ENCODE measurements at places on chromosomes 11 and 22.

DNA sequence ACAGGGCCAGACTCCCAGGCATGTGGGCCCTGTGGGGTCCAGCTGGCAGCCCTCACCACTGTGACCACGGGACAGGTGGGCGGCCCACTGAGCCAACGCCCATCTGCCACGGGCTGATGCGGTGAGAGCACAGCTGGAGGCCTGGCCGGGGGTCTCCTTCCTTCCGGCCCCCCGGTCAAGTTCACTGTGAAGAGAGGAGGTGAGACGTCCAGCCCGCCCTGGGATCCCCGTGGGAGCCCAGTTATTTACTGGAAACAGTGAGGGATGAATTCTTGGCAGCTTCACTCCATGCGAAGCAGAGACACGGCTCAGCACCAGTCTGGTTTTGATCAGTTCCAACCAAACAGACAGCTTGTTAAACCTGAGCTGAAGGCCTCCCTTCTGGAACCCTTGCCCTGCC lies 38.7 kb downstream of the WNT11 start:
- no peak for DNase-seq

- DNase-seq = no peak
These were observed 1.1 kb upstream of the ADM start for GRCh38 chr11:10303558-10304363.

- no peak for DNase-seq
These were observed 38.5 kb upstream of the FJX1 start for GRCh38 chr11:35579557-35580396.

DNA sequence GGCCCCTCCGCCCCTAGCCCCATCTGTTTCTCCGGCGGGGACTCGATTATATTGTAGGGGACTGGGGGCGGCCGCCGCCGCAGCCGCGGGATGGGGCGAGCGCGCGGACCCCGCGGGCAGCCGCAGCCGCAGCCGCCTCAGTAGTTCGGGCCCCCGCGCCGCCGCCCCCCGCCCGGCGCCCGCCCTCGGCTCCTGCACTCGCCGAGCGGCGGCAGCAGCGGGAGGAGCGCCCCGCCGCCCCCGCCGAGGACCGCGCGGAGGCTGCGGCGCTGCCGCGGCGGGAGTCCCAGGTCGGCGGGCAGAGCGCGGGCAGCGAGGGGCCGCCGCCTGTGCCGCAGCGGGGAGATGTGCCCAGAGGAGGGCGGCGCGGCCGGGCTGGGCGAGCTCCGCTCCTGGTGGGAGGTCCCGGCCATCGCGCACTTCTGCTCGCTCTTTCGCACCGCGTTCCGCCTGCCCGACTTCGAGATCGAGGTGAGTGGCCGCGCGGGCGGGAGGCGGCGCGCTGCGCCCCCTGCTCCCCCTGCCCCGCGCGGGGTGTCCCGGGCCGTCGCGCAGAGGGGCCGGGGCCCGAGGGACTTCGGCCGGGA lies at the start of gene CECR2:
TSS of gene CECR2 (plus strand) at position 22 of the 587 bp plus-strand sequence. CDS start at position 346, 324 bp downstream.
- DNase-seq = peak; percentile 5

DNA sequence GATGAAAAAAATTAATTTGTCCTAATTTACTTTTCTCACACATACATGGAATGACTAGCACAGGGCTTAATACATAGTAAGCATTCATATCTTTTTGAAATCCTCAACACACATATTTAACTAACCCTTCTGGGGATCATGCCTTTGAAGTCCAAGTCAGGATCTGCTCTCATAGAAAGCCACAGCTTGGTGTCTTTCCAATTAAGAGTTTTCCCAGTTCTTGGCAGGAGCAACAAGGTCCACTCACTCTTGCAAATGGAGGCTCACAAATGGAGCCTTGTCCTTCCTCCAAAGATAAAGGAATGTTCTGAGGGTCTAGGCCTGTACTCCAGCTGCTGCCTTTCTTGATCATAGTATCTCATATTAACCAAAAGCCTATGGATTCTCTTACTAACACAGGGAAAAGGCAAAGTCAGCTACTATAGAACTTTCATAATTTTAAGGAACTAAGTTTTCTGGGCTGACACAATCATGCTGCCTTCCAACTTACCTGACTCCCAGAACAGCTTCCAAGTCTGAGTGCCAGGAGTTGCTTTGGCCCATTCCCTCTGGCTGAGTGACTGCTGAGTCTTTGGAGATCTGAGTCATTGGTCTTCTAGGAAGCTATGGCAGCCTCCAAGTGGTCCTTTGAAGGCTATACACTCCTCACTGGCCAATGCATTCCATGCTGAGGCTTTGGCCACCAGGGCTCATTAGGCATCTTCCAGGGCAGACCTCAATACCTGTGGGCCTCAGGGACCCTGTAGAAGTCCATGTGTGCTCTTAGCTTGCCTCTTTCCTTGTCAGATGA lies 25.8 kb upstream of the NUCB2 start:
- DNase-seq = no peak

GRCh38 chr11:44437122-44437521 lies 127.2 kb upstream of the ALX4 start:
- no peak for DNase-seq

DNA sequence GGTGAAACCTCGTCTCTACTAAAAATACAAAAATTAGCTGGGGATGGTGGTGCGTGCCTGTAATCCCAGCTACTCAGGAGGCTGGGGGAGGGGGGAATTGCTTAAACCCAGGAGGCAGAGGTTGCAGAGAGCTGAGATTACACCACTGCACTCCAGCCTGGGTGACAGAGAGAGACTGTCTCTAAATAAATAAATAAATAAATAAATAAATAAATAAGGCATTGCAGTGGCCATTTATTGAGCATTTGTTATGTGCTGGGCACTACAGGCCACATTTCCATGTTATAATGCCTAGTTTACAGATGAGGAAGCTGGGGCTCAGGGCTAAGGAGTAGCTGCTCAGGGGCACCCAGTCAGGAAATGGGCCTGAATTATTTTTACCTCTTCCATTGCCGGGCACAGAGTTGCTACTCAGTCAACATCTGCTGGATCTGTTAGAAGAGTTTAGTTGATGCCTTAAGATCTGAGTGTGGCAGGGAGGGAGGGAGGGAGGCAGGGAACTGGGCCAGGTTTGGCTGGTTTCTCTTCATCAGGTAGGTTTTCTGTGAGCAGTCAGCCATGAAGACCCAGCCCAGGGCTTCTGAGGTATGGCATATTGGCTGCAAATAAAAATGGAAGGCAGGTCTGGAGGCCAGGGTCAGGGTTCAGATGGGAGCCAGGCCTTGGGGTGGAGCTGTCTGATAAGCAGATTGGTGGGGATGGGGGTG lies 5.6 kb downstream of the PVALB start:
- DNase-seq = no peak

- DNase-seq = peak; percentile 81
These were observed 8.3 kb upstream of the PPIL2 start for GRCh38 chr22:21657360-21658032.

- no peak for DNase-seq
These were observed 2.7 kb upstream of the POLDIP3 start for GRCh38 chr22:42617155-42617983.

- DNase-seq = no peak
These were observed 29.0 kb upstream of the NAP1L4 start for GRCh38 chr11:3021125-3021524.

GRCh38 chr11:38839071-38839470 lies 2241.0 kb upstream of the RAG2 start:
- no peak for DNase-seq

DNA sequence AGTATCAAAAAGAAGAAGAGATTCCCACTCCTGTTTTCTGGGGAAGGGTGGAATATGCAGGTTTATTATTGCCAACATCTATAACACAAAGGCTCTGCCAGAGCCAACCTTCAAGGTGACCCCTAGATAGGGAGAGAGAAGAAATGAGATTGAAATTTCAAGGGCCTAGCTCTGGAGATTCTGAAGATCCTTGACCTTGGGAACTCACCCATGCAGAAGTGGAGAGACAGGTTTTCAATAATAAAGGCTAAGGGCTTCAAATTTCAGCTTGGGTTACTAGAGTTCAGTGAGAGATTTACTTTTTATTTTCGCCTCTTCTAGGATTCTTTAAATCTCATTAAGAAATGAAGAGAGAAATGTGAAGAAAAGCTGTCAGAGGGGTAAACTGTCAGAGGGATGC lies 98.4 kb downstream of the CD44 start:
- DNase-seq = no peak

Measured in stimulated activated CD8-positive, alpha-beta memory T cell treated with anti-CD3 and anti-CD28 coated beads, Interleukin-2, amount 100 ng/mL, for 48 hours (primary cell).